Stimulated activated naive CD4-positive, alpha-beta T cell treated with Interleukin-2 at 50 U/mL for 16 hours (primary cell): ENCODE measurements at places on chromosomes 1 and 21.

- DNase-seq = no peak
Observed at GRCh38 chr1:25513666-25514065, 29.7 kb upstream of the LDLRAP1 start.

DNA sequence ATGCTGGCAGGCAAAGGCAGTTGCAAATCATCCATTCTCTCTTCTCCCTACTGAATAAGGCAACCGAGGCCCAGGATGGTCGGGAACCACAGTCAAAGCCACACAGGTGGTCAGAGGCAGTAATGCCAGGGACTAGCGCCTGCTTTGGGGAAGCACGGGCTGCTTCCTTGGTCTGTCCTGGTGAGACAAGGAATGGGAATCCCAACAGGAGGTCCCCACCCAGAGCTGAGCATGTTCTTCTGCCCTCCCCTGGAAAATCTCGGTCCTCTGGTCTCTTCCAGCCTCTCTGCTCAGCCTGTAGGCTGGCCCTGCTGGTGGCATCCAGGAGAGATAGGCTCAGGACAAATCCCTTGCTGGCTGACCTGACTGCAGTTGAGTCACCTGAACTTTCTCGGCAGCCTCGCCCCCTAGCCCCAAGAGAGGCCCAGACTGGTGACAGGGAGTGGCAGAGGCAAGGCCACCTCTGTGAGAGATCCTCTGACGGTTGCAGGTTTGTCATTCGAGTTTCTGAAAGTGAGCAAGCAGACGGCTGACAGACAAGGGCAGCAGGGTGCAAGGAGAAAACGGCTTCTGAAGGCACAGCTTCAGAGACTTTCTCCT is 5.8 kb downstream of the OLIG1 start:
- no peak for DNase-seq

DNA sequence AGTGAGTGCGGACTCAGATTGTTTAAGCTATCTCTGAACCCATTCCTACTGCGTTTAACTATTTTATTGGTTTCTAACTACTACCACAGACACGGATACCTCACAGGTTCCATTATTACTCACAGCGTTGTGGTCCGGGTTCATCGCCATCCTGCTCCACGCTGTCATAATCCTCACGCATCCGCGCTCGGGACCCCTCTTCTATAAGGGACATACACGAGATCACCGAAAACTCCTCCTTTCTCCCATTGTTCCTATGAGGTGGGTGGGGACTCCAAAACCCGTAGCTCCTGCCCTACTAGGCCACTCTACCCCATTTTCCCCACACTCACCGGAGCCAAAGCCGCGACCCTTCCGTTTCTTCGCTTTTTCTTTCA is 610 bp downstream of the RBM8A start:
- peak; percentile 56 for DNase-seq

DNA sequence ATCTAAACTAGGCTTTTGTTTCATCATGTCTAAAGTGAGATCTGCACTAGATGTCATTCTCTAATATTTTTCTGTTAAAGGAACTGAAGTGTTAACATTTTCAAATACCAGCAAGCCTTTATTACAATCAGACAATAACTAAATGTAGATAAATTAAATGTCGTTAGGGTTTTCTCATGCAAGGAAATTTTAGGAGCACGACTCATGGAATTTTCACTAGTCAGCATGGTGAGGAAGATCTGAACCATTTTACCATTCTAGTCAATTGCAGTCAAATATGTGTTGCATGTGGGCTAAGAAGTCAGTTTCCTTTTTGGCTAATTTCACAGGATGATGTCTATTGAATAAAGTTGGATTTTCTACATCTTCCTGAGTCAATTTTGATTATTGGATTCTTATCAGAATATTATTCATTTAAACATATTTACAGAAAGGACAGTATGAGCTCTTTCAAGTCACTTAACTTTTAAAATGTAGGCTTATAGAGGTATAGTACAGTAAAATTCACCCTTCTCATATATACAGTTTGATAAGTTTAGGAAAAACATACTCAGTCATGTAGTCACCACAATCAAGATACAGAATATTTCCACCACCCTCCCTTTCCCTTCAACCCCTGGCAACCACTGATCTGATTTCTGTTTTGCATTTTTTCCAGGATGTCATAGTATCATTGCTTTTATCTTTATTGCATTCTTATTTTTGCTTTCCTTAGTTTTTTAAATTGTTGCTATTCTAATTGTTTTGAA is 9.2 kb downstream of the GCSAML start:
- no peak for DNase-seq
